Activated CD8-positive, alpha-beta T cell treated with anti-CD3 and anti-CD28 coated beads, Interleukin-2, amount 10 ng/mL, durations not matched to agents 7 days and 5 days (primary cell): ENCODE measurements at places on chromosomes 6 and 20. TPM values are rescaled to one million over a fixed set of nuclear protein-coding genes. Genes with fewer than 3 reads are reported as not detected.

DNA sequence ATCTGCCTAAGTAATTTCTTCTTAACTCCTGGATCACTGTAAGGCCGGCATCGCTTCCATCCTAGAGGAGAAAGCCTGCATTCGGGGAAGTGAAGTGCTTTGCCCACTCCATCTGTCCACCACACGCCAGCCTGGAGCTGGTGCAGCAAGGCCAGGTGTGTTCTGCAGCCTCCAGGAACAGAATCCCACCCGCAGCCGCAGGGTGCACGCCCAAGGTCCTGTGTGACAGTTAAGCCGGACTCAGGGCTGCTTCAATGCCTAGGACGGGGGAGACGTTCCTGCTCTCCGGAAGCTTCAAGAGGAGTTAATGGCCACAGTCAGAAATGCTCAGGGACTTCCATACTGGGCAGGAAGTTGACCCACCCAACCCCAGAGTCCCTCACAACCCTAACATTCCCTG is 86.1 kb upstream of the QKI start:
- DNase-seq, result no peak

DNA sequence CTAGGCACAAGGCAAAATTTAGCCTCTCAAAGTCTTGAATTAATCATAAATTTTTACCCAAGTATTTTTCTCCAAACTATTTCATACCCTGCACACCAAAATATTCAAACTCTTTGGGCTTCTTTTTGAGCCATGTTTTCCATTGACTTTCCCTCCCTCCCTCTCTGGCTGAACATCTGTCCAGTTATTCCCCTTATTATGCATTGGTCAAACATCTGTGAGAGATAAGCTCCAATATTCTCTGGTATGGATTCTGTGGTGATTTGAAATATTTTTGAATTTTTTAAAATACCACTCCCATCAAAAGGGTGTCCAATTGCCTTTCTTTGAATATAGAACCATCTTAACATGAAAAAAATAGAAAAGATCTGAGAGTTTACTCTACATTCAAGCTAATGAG is 244.2 kb downstream of the RFPL4B start:
- DNase-seq, result no peak

Gene LIN28B
- total RNA-seq, result not detected

- DNase-seq, result no peak
Observed at GRCh38 chr6:27679308-27679963, 206.5 kb upstream of the ZNF184 start.

Gene COL21A1
- total RNA-seq, result not detected

- no peak for DNase-seq
Observed at GRCh38 chr6:24489470-24489869, at the start of gene GPLD1. Gene GPLD1, minus strand, starts transcription at chr6:24489578. Its CDS starts 67 bp downstream, at chr6:24489511.

DNA sequence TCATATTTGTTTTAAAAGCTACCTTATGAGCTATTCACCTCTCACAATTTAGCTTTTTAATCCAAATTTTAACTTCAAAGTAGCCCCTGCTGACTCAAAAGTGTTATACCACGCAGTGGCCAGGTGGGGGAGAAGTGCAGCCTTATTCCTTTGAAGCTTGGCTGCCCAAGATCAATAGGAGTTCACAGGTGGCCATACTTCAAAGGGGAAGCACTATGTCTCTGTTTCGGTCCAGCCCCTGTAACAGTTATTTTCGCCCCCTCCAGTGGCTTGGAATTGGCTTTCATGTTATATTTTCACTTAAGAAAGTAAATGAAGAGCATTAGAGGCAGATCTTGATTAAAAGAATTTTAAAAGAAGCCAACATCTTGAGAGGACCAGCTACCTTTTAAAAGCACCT is 608.4 kb downstream of the EPHA7 start:
- peak; percentile 28 for DNase-seq

- DNase-seq, result no peak
Observed at GRCh38 chr6:4510906-4511640, 265.1 kb upstream of the CDYL start.

Gene REM1
- total RNA-seq, result not detected

GRCh38 chr6:2596222-2596621 is 154.5 kb downstream of the MYLK4 start:
- DNase-seq, result no peak

DNA sequence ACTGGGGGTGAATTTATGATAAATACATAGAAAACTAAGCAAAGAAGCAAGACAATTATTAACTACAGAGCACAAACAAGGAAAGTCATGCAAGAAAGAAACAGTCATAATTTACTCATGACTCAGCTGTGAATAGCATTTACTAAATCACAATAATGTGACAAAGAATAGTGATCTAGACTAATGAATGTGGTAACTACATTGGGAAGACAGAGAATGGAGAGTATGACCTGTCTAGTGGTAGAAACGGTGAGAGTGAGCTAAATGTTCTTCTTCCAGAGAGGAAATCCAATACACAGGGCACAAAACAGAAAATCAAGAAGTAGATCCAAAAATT is 153.5 kb upstream of the DST start:
- no peak for DNase-seq

- DNase-seq, result peak; percentile 51
Observed at GRCh38 chr20:62741191-62741691, 32.6 kb downstream of the NTSR1 start.

DNA sequence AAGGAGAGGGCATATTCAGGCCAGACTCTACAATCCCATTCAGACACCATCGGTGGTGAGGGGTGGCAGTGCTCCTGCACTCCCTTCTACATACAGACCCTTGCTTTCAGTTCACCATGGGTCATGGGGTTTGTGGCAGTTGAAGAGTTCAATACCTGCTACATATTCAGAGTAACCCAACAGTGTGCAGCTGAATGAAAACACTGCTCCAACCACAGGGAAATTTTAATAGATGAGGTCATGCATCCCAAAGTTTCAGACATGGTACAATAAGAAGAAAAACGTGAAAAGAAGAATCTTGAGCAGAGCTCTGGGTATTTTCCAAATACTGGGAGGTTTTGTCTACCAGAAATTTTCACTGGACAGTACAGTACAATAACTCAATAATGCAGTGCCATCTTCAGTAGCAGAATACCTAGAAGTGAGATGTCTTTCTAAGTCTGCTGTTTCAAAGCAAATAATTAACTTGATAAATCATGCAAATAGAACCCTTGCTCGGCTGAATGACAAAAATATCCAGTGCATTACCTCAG is 162.1 kb downstream of the PTPRK start:
- no peak for DNase-seq

GRCh38 chr6:13239530-13240455 is 88.5 kb downstream of the TBC1D7 start:
- no peak for DNase-seq

Gene CD24
- not detected for total RNA-seq

- DNase-seq, result no peak
Observed at GRCh38 chr6:9116026-9116425, 680.7 kb upstream of the SLC35B3 start.

Gene FAM209B
- total RNA-seq, result 0.45 TPM

Gene OR2J3
- total RNA-seq, result not detected

DNA sequence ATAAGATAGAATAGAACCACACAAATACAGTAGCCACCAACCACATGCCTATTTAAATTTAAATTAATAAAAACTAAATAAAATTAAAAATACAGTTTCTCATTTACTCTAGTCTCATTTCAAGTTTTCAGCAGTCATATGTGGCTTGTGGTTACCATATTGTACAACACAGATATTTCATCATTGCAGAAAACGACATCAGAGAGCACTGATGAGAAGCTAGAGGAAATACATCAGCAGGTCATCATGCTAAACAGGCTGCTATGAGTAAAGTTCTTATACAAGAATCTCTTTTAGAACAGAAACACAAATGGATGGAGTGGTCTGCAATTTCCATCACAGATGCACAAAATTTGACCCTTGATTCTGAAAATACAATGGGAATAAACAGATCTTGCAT is 36.6 kb downstream of the TBC1D32 start:
- no peak for DNase-seq

GRCh38 chr6:84762220-84763002 is 2.0 kb downstream of the TBX18 start:
- DNase-seq, result no peak

Gene CDH4
- total RNA-seq, result 0.13 TPM

Gene OARD1
- total RNA-seq, result 30.2 TPM

Gene LY6G6D
- total RNA-seq, result not detected

Gene NKX2-2
- total RNA-seq, result not detected

DNA sequence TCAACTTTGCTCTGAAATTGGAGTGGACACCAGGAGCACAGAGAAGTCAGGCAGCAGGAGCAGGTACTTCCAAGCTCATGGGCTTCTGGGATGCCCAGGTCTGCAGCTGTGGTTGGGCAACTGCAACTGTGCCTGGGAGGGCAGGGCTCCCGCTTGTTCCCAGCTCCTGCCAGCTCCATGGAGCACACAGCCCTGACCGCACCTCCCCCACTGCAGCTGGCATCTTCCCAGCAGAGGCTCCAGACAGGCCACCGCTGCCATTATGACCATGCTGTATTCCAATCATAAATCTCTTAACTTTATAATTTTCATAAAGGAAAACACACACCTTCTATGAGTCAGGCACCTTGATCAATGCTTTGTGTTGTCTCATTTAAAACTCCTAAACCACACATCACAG is 36.9 kb downstream of the STK38 start:
- DNase-seq, result no peak

Gene CCN5
- not detected for total RNA-seq

DNA sequence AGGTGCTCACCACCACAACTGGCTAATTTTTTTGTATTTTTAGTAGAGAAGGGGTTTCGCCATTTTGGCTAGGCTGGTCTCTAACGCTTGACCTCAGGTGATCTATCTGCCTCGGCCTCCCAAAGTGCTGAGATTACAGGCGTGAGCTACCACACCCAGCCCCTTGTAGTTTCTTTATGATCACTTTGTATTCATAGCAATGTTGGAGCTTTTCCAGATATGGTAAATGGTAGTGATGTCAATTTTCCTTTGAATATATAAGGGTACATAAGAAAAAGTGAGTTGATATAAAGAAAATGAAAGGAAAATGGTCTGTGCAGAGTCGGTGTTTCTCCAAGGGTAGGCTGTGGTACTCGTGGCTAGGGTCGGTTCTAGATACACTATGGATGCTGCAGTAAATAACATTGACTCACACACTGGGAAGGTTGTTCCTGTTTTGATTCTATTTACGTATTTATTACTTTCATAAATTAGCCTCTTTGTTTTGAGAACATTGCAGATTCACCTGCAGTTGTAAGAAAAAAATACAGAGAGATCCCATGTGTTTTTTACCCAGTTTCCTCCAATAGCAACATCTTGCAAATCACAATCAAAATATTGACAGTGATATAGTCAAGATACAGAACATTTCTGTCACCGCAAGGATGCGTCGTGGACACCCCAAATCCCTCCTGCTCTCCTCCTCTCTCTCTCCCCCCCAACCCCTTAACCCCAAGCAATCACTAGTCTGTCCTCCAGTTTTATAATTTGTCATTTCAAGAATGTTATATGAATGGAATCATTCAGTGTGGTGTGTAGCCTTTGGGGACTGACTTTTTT is 2.5 kb downstream of the ZNF831 start:
- peak; percentile 48 for DNase-seq

DNA sequence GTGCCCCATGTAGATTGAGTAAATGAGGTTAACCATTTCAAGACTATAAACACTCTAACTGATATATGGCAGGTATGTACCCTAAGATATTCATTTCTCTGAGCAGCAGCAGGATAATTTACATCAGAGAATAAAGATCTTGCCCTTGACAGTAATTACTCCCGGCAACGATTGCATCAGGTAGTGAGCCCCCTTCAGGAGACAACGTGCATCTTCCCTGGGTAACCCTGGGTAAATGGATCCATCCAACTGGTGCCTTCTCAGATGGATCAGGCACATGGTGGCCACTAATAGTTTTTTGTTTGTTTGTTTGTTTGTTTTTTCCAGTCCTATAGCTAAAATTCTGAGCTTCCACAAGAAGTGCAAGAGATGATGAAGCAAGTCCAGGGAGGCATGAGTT is 469.4 kb upstream of the SLC35B3 start:
- DNase-seq, result no peak

DNA sequence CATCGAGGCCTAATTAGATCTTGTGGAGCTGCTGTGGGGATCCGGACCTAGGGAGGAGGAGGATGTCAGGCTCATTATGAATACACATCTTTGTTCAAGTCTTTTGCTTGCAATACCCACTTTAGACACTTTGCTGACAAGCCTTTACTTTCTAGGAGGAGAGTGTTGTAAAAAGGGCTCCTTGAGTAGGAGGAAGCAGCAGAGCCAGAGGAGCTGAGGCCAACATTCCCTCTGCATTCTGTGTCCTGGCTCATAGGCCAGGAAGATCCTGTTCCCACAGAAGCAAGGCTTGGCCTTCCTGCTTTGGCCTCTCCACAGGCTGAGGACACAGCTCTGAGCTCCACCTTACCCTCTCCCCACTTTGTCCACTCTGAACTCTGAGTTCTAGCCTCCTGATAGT is 67.1 kb downstream of the TPD52L1 start:
- DNase-seq, result no peak

GRCh38 chr6:44842616-44843015 is 455.1 kb downstream of the CDC5L start:
- no peak for DNase-seq

DNA sequence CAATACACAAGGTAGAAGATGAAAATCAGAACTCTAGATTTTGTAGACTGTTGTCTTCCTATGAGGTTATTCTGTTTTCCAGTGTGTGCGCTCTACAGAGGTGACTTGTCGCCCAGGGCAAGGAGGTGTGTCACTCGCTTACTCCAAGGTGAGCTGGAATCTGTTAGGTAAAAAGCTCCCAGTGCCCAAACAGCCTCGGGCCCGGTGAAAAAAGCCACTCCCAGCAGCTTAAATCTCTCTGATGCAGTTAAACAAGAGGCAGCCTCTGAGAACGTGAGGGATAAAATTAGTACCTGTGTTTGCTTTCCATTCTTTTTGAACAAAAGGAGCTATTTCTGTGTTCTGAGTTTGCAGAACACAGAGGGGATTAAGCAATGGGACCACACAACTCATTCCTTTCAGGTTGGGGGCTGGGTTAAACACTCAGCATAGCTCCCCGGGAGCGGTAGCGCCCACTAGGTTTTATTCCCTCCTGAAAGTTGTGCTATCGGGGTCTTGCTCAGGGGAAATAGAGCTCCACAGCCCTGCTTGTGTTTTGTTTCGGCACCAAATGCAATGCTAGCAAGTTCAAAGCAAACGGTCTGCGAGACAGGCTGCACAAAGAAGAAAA is 181.2 kb downstream of the FOXA2 start:
- no peak for DNase-seq

DNA sequence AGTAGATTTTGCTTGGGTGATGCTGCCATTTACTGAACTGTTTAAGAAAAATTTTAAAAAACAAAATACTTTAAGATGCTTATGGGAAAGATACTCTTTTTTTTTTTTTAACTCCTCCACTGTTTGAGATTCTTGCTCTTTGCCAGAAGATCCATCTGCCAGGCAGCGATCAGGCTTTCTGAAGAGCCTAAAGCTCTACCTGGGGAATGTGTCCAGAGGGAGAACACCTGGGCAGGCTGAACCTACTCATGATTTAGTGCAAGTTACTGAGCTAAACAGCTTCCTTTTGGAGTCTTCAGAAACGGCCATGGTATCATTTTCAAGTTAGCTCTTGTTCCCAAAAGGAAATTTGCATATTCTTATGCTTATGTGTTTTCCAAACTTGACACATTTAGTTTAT is 23.5 kb upstream of the MLIP start:
- DNase-seq, result no peak

- DNase-seq, result peak; percentile 56
Observed at GRCh38 chr6:153231048-153231646, 100.1 kb upstream of the RGS17 start.
